Prostate gland (tissue), 2 donors: ENCODE measurements at places on chromosomes 16 and 17. TPM values are rescaled to one million over a fixed set of nuclear protein-coding genes. Genes with fewer than 3 reads are reported as not detected.

Gene RNF112
- total RNA-seq, result 6.6 TPM

Gene NLRC3
- 0.85 TPM for total RNA-seq

Gene KCNJ18
- not detected for total RNA-seq

Gene EFCAB13
- total RNA-seq, result 8.9 TPM

Gene LITAFD
- 2.3 TPM for total RNA-seq

Gene CDK10
- 42.1 TPM for total RNA-seq

DNA sequence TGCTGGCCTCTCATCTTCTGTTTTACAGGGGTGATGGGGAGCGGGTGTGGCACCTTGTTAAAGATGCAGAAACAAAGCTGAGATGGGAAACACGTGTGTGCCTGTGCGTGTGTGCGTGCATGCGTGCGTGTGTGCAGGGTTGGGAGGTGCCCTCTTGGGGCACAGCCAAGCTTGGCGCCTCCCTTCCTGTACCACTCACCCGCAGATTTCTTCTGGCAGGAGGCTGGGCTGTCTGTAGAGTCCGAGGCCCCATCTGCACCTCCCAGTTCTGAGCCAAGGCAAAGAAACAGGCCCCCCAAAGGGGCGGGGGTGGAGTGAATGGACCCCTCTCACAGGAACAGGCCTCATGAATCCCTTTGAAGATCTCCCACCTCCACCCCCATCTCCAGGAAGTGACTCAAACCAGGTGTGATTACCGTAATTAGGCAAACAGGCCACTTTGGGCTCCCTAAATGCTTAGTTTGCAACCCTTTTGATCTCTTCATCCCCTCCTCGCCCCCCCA is 20.9 kb downstream of the TNS4 start:
- DNase-seq, result no peak

DNA sequence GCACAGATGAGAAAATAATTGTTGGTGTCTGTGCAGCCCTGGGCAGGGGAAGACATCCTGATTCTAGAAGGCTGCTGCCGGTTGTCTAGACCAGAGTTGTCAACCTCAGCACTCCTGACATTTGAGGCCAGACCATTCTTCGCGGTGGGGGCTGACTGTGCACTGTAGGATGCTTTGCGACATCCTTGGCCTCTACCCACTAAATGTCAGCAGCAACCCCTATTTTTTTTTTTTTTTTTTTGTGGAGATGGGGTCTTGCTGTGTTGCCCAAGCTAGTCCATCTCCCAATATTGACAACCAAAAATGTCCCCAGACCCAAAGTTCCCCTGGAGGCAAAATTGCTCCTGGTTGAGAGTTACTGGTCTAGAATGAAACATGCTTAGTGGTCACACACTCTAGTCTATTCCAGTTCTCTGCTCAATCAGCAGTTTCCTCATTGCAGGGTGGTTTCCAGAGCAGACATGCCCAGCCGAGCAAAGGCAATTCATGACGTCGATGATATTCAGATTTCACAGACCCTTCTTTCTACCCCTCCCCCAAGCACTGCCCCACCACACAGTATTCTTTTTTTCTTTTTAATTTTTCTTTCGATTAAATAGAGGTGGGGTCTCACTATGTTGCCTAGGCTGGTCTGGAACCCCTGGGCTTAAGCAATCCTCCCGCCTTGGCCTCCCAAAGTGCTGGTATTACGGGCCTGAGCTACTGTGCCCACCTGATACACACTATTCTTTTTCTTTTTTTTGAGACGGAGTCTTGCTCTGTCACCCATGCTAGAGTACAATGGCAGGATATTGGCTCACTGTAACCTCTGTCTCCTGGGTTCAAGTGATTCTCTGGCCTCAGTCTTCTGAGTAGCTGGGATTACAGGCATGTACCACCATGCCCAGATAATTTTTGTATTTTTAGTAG is 9.0 kb downstream of the C17orf99 start:
- DNase-seq, result no peak

DNA sequence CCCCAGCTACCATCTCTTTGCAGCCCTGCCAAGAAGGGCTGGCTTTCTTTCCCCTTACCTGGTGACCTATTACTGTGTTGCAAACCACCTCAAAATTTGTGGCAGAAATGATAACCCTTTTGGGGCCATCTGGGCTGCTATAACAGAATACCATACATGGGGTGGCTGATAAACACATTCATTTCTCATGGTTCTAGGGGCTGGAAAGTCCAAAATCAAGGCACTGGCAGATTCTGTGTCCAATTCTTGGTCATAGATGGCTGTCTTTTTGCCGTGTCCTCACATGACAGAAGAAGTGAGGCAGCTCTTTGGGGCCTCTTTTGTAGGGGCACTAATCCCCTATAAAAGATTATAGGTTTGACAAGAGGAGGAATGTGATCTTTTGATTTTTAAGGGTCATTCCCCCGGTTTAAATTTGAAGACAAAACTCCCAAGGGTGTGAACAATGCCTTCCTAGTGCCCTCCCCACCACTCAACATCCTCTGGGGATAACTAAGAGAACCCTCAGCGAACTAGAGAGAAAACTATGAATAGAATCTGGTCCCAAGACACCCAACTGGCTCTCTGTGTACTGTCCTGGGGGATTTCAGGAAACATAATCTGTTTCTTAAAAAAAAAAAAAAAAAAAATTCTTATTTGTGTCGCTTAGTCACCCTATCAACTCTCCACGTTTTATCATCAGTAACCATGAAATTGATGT is 1.7 kb upstream of the METTL22 start:
- DNase-seq, result no peak

DNA sequence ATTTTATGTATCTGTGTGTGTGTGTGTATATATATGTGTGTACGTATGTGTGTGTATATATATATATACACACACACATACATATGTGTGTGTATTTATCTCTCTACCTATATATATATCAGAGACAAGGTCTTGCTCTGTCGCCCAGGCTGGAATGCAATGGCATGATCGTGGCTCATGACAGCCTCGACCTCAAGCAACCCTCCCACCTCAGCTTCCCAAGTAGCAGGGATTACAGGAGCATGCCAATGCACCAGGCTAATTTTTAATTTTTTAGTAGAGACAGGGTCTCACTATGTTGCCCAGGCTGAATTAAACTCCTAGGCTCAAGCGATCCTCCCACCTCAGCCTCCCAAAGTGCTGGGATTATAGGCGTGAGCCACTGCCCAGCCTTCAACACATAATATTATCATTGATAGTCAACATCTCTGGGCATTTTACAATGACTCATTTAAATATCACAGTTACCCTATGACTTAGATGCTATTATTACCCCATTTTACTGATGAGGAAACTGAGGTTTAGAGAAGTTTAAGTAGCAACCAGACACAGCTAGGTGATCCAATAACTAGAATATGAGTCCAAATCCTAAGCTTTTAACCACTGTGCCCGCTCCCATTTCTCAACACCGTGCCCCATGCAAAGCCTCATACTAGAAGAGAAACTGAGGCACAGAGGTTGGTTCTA is 24.3 kb downstream of the G6PC3 start:
- no peak for DNase-seq

- DNase-seq, result no peak
These were observed 2.6 kb downstream of the FN3KRP start for GRCh38 chr17:82718986-82719685.

- peak; percentile 92 for DNase-seq
These were observed 5.0 kb upstream of the ALDH3A1 start for GRCh38 chr17:19753051-19753509.

DNA sequence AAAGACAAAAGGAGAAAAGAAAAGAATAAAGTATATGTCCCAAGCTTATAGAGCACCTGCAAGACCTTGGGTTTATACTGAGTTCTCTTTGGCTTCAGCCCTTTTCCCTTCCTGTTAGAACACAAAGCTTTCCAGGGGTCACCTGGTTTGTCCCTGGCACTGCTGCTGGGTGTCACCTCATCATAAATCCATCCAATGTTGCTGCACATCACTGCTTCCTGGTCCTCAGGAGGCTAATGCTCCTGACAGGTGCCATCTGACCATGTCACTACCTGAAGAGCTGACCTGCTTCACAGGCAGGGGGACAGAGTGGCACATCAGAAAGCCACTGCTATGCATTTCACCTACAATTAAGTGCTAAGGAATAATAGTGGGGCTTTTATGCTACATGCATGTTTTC is 164.6 kb upstream of the ELAC2 start:
- no peak for DNase-seq

DNA sequence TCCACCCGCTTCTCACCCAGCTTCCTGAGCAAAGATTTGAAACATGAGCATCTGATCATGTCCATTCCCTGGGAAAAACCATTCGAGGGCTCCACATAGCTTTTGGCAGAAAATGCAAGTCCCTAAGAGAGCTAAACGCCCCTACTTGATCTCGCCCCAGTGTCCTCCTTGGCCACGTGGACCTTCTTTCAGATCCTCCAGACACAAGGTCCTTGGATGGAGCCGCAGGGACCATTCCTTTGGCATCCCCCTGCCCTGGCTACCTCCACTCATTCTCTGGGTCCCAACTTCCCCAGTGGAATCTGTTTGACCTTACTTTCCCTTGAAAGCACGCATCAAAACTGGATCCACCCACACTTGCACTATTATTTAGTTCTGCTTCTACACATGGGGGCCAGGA is 146.5 kb downstream of the SDK2 start:
- DNase-seq, result no peak

GRCh38 chr16:1723450-1724147 is 17.6 kb downstream of the MAPK8IP3 start:
- peak; percentile 35 for DNase-seq

DNA sequence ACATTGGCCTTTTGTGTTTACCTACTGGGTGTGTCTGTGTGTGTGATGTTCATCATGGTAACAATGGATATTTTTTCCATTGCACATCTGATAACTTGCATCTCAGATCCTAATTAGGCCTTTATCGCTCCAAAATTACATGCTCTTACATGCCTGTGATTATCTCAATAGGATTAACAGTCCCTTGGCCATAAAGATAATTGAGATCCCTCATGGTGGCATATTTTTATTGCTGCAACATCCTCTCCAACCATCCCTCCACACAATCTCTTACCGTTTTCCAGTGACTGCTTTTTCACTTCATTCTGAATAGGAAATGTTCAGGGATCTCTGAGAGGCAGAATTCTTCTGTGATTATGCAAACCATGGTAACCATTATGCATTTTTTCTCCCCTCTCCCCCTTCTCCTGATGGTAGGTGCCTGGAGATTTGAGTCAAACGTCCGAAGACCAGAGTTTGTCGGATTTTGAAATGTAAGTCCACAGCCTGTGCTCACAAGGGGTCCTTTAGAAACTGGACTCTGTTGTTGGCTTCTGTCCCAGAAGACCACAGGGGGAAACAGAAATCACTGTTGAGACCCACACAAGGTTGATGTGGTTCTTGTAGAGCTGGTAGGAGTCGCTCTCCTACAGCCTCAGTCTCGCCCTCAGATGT is 405.5 kb downstream of the CPPED1 start:
- no peak for DNase-seq

- DNase-seq, result no peak
These were observed 13.9 kb downstream of the CNEP1R1 start for GRCh38 chr16:50038756-50039529.

- no peak for DNase-seq
These were observed 4.1 kb downstream of the ICAM2 start for GRCh38 chr17:64016231-64016784.

- peak; percentile 81 for DNase-seq
These were observed 1.0 kb downstream of the HERPUD1 start for GRCh38 chr16:56932721-56933619.
